ENCODE measurements at places on chromosomes 3 and 15. TPM values are rescaled to one million over a fixed set of nuclear protein-coding genes. Genes with fewer than 3 reads are reported as not detected.

The BCL2A1 gene
- 0.59 TPM for total RNA-seq

- no peaks in the 10 kb centered on the region for H3K36me3 ChIP-seq
- no peaks in the 10 kb centered on the region for H3K4me1 ChIP-seq
- no peak overlapping the region for H3K27ac ChIP-seq
- H3K27me3 ChIP-seq = no peaks in the 10 kb centered on the region
Measured at GRCh38 chr15:74277242-74277810, 41.2 kb downstream of the CCDC33 start.

DNA sequence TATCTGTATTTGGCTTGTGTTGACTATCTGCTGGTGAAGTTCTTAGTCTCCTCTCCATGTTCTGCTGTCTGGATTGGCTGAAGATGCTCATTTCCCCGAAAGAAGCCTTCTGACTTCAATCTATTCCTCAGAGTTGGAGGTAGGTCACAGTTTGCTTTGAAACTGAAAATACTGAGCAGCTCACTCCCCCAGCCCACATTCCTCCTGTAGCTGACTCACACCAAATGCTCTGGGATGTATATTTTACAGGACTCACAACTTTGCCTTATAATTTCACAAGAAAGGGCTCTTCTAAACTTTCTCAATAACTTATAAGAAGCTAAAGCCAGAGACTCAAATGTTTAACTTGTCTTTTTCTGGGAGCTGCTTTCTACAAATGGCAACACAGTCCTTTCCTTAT, 36.3 kb upstream of the SNX4 start:
- peaks cover 8% of the 10 kb centered on the region for H3K36me3 ChIP-seq
- DNase-seq = no peak
- no peak overlapping the region for H3K4me3 ChIP-seq
- H3K4me1 ChIP-seq = no peaks in the 10 kb centered on the region

GRCh38 chr3:20540066-20540465, 354.1 kb upstream of the SGO1 start:
- no peaks in the 10 kb centered on the region for H3K36me3 ChIP-seq
- H3K4me1 ChIP-seq = no peaks in the 10 kb centered on the region

DNA sequence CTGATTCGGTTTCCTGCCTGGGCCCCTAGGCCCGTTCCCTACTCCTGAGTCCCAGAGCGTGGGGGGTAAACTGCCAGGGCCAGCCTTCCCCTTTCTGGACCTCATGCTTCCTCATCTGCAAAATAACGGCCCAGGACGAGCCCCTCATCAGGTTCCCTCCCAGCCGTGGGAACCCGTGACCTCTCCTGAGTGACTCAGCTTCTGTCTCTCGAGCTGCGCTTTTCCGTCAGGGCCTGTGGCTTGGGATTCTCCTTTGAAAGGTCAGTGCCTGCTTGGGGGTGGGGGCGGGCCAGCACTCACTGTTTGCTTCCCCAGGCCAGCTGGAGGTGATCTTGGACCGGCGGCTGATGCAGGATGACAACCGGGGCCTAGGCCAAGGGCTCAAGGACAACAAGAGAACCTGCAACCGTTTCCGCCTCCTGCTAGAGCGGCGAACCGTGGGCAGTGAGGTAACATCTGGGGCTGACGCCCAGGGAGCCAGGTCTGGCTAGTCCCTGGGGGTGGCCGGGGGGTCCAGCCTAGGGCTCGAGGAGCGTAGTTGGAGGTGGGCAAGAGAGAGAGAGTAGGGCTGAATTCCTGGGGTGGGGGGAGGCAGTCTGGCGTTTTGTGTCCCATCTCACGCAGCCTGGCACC, 12.8 kb downstream of the MAN2A2 start:
- H3K27me3 ChIP-seq = no peaks in the 10 kb centered on the region
- peaks cover 18% of the 10 kb centered on the region for H3K36me3 ChIP-seq
- H3K27ac ChIP-seq = no peak overlapping the region
- H3K4me3 ChIP-seq = no peak overlapping the region
- H3K4me1 ChIP-seq = no peaks in the 10 kb centered on the region
- DNase-seq = no peak

GRCh38 chr15:48828906-48829305, 18.0 kb upstream of the CEP152 start:
- H3K4me1 ChIP-seq = no peaks in the 10 kb centered on the region
- H3K36me3 ChIP-seq = no peaks in the 10 kb centered on the region
- H3K4me3 ChIP-seq = no peak overlapping the region

- no peak for DNase-seq
- no peaks in the 10 kb centered on the region for H3K36me3 ChIP-seq
- no peaks in the 10 kb centered on the region for H3K4me1 ChIP-seq
- H3K27me3 ChIP-seq = no peaks in the 10 kb centered on the region
Measured at GRCh38 chr15:36156879-36157427, 422.5 kb upstream of the CDIN1 start.

The C15orf62 gene
- total RNA-seq = not detected

The RTP1 gene
- not detected for total RNA-seq
